ENCODE measurements at places on chromosomes 5 and 9.
A peak's percentile ranks its signal among the peaks of the same experiment; 100 is the strongest.

DNA sequence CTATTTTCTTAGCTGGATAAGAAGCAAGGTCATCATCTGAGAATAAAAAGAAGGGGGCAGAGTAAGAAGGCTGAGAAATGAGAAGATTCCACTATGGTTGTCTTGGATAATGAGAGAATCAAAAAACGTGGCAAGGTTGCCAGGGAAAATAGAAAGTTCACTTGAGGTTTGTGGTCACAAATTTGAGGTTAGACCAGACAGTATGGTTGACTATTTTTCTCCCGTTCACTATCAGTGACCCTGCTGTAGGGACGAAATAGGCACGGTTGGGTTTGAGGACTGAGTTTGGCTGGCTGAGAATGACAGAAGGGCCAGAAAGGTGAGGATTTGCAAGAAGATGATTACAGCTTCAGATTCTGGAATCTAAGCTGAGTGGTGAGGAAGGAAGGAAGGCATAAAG is 266.0 kb upstream of the ZNF462 start:
- no peak for DNase-seq

- no peak for DNase-seq
Observed at GRCh38 chr5:168481330-168481788, 4.9 kb upstream of the RARS1 start.

DNA sequence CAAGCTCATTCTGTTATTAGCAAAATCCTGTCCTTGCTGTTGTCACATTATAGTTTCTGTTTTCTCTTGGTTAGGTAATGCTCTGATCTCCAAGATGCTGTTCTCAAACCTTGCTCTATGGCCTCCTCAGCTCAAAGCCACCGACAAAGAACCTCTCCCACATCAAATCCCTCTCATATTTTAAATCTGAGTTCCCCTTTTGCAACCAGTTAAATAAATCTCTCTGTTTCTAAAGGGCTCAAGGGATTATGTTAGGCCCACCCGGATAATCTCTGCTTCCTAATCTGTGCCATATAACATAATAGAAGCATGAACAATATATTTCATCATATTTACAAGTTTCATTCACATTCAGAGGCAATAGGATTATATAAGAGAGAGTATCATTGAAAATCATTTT is 286.0 kb downstream of the CYLC2 start:
- no peak for DNase-seq

- no peak for DNase-seq
Observed at GRCh38 chr5:128216860-128217531, 133.4 kb downstream of the SLC12A2 start.

- DNase-seq = no peak
Observed at GRCh38 chr5:172920447-172920849, 38.8 kb upstream of the RPL26L1 start.

DNA sequence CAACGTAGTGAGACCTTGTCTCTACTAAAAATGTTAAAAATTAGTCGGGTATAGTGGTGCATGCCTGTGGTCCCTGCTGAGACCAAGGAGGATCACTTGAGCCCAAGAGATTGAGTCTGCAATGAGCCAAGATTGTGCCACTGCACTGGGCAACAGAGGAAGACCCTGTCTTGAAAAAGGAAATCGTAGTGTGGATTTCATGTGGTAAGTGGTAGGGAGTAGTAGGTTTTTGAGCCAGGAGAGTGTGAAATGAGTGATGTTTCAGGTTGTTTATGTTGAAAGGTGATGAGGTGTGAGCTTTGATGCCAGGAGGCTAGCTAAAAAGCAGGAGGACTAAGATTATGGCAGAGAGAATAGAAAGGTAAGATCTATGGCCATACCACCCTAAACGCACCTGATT is 5.9 kb downstream of the MATR3 start:
- no peak for DNase-seq

- DNase-seq = no peak
Observed at GRCh38 chr5:93503598-93504067, 77.4 kb downstream of the NR2F1-AS1 start.

DNA sequence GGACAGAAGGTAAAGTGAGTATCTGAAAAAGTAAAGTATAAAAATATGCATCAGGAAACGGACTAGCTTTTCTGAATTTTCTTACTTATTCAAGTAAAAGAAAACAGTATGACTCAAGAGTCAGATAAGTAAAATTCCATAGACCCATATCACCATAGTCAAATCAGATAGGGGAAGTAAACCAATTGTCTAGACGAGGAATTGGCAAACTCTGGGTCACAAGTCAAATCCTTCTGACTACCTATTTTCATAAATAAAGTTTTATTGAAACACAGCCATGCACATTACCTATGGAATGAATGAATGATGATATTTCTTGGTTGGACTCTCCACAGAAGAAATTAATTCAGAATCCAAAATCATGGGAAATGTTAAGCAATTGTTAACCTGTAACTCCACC is 59.1 kb upstream of the TMC1 start:
- DNase-seq = no peak

DNA sequence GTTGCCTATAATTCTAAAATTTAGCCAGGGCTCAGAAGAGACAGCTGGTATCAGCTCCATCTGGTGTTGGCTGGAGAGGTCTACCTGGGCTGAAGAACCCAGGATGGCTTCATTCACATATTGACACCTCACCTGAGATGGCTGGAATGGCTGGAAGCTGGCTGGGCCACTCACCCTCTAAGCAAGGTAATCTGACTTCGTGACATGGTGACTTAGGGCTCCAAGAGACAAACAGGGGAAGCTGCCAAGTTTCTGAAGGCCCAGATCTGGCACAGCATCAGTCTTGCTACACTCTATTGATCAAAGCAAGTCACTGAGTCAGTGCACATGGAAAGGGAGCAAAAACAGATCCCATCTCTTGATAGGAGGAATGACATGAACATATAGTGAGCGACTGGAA is 102.3 kb downstream of the EPB41L4A start:
- DNase-seq = no peak

DNA sequence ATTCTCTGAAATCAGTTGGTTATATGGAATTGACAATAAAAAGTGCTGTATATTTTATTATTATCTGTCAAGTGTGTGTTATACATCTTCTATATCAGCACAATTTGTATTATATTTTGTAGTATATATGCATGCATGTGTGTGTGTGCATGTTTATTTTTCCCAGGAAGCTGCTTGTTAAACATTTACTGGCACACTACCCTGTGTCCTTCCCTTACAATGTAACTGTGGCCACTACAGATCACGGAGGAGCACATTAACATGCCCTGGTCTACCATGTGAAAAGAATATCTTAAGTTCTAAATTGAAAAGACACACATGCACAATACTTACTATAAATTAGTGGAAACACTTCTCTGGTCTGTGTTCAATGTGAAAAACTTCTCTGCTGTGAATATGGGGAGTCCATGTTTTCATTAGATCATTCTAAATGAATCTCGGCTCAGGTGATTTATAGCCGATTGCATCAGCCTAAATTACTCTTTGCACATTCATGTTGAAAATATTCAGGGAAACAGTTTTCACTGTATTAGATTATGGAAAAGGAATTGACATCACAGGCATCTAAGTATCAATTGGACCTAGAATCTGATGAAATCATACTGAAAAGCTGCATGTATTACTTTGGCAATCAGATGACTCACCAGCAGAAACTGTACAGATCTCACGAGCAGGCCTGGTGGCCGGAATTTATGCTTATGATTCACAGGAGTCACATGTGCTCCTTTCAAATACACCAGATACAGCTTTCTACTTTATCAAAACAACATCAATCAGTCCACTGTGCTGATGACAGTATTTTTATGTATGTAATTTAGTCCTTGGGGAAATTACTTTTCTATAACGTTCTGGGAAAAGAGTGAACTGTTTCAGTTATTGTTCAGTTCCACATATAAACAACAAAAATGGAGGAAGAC is 39.4 kb downstream of the LURAP1L start:
- DNase-seq = peak; percentile 90

- no peak for DNase-seq
Observed at GRCh38 chr5:118430076-118430475, 558.3 kb downstream of the DTWD2 start.

GRCh38 chr5:15441433-15442192 is 58.4 kb upstream of the FBXL7 start:
- DNase-seq = no peak

- DNase-seq = no peak
Observed at GRCh38 chr5:99763021-99763774, 772.0 kb upstream of the FAM174A start.

- no peak for DNase-seq
Observed at GRCh38 chr9:91074866-91075265, 273.2 kb downstream of the SYK start.

GRCh38 chr5:160166069-160166972 is 47.1 kb upstream of the PWWP2A start:
- no peak for DNase-seq

GRCh38 chr5:77569409-77569808 is 69.1 kb downstream of the OTP start:
- DNase-seq = no peak

DNA sequence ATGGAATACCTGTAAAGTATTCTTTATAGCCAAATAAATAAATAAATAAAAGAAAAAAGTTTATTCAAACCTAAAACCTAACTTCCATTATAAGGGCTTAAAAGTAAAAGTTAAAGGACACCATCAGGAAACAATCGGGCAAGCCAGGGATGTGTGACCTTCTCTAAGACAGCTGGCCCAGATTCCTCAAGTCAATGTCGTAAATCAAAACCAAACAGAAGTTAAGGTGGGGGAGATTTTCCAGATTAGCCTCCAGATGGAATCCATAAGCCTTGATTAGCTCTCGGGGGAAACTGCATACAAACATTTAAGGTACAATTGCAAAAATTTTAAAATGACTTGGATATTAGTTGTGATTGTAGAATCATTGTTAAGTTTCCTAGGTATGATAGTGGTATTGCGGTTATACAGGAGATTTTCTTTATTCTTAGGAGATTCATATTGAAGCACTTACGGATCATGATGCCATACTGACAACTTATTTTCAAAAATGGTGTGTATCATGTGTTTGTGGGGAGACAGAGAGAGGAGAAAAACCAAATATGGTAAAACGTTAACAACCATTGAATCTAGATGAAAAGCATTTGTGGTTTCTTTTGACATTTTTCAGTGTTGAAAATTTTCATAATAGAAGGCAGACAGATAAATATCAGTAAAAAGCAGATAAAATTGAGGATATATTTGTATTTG is 21.5 kb upstream of the MGAT1 start:
- no peak for DNase-seq

- DNase-seq = no peak
Observed at GRCh38 chr5:10711562-10711961, 49.5 kb downstream of the DAP start.

- no peak for DNase-seq
Observed at GRCh38 chr9:137355761-137356365, 53.8 kb upstream of the NRARP start.

GRCh38 chr9:129178568-129179382 is 714 bp upstream of the IER5L start:
- DNase-seq = peak; percentile 85

- no peak for DNase-seq
Observed at GRCh38 chr9:84718476-84718875, 48.9 kb downstream of the NTRK2 start.

GRCh38 chr5:68290260-68290674 is 74.7 kb downstream of the PIK3R1 start:
- no peak for DNase-seq

GRCh38 chr5:109307951-109308350 is 101.8 kb downstream of the PJA2 start:
- no peak for DNase-seq

- DNase-seq = no peak
Observed at GRCh38 chr5:78594610-78595457, 53.7 kb downstream of the LHFPL2 start.

DNA sequence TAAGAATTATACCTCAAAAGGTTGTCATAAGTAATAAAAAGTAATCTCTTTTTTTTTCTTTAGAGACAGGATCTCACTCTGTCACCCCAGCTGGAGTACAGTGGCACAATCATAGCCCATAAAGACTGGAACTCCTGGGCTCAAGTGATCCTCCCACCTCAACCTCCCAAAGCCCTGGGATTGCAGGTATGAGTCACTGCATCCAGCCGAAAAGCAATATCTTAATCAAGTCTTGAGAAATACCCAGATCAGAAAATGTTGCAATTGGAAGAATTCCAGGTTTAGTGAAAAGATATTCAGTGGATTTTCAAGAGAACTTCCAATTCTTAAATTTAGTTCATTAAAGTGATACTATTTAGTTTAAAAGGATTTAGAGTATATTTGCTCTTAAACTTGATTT is 40.9 kb upstream of the IDNK start:
- no peak for DNase-seq

- no peak for DNase-seq
Observed at GRCh38 chr9:126614455-126615244, 922 bp downstream of the LMX1B start.

All from NCI-H774 (cell line).